ENCODE measurements at places on chromosomes 6 and 20. TPM values are rescaled to one million over a fixed set of nuclear protein-coding genes. Genes with fewer than 3 reads are reported as not detected.

Gene ANKRD66
- total RNA-seq: not detected

Gene SFTA2
- 0.44 TPM for total RNA-seq

DNA sequence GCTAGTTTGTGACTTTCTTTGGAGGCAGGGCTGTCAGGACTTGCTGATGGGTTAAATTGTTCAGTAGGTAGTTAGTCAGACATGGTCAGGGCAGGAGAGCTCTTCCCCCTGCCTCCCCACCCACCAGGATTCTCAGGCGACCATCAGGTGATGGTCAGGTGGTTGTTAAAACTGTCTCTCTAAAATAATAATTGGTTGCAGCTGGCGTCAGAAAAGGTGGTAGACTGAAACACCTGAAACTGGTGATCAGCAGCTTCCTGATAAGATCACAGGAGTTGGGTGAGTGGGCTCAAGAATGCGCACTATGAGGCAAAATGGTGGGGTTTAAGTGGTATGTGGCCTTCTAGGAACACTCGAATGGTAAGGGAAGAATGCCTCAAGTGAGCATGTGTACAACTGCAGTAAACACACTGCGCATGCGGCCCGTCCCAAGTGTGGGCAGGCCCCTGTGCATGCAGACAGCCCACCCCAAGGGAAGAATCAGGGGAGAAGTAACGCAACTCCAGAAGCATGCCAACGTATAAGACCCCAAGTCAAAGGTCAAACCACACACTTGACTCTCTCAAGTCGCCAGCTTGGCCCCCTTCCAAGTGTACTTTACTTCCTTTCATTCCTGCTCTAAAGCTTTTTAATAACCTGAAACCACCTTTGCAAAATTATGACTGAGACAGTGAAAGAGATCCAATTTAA, 7.9 kb upstream of the BLCAP start:
- no peaks in the 10 kb centered on the region for H3K27me3 ChIP-seq
- H3K4me1 ChIP-seq: no peaks in the 10 kb centered on the region
- DNase-seq: no peak
- no peak overlapping the region for H3K4me3 ChIP-seq

DNA sequence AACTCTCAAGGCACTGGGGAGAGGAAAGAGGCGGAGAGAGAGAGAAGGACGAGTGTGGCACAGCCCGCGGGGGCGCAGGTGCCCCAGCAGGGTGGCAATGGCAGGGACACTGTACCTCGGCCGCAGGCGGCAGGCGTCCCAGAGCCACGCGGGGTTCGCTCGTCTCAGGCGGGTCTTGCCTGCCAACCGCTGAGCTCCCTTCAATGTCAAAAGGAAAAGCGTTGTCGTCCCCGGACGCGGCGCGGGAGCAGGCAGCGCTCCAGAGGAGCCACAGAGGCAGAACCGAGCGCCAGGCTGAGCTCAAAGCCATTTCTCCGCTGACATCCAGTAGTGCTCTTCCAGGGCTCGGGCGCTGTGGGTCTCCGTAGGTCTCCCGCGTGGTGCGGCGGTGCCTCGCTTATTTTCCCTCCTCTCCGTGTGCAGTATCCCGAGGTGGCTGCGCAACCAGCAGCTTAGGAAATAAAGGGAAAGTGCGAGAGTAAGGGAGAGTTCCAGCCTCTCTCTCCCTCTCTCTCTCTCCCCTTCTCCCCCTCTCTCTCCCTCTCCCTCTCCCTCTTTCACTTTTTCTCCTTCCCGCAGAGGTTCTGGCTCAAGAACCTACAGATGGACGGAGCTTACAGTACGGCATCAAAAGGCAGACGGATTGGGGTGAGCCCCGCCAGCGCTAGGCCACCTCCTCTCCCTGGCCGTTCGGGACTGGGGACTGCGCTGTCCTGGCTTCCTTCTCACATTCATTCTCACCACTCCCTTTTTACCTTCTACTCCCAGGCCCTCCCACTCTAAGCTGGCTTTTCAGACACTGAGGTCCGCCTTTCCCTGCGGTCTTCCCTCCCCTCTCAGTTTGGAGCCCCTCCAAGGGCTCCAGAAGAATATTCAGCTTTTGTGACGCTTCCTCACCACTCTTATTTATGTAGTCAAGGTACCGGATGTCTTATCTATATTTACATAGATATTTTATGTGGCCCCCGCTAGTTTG, at the start of gene LAMA4:
Gene LAMA4 (minus strand): TSS at position 727 of the 976 bp plus-strand sequence. CDS start 417 bp downstream, at position 310.
- H3K36me3 ChIP-seq: no peaks in the 10 kb centered on the region
- no peaks in the 10 kb centered on the region for H3K27me3 ChIP-seq
- no peak for DNase-seq
- H3K4me3 ChIP-seq: no peak within 1 kb of the TSS

GRCh38 chr6:82353848-82354247, 9.8 kb upstream of the TPBG start:
- DNase-seq: no peak
- H3K27ac ChIP-seq: no peak overlapping the region
- H3K4me1 ChIP-seq: no peaks in the 10 kb centered on the region

All from CD4-positive, alpha-beta memory T cell (primary cell).